Choroid plexus epithelial cell (primary cell): ENCODE measurements at places on chromosomes 5 and 9.

GRCh38 chr5:126455728-126456127 is 32.5 kb downstream of the GRAMD2B start:
- no peak for DNase-seq

GRCh38 chr5:72107901-72108201 is 576 bp downstream of the MAP1B start:
- peak; percentile 37 for DNase-seq

DNA sequence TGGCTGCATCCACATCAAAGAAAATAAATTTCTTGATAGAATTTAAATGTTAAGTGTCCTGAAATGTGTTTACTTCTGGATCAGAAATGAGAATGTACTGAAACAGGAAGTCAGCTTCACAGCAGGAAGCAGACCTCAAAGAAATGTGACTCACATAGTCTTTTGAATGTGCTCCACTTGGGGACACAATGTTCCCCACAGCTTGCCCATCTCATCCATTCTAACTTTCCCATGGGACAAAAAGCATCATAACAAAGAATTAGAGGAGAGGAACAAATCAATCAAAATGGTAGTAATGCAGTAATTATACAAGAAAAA is 85.7 kb downstream of the GRAMD2B start:
- DNase-seq, result peak; percentile 96

- no peak for DNase-seq
Observed at GRCh38 chr5:73565969-73566547, 515 bp downstream of the UTP15 start.

DNA sequence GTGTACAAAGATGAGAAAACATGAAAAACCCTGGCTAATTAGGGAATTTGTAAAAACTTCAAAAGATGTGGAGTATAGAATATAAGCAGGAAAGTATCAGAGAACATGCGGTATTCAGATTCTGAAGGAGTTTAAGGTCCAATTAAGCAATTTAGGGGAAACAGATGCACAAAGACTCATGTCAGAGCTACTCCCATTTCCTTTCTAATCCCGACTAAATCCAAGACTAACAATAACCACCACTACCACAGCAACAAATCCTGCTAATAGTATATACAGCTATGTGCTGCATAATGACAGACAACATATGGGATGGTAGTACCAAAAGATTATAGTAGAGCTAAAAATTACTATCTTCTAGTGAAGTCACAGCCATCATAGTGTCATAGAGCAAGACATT is 102.1 kb downstream of the LURAP1L start:
- DNase-seq, result no peak

DNA sequence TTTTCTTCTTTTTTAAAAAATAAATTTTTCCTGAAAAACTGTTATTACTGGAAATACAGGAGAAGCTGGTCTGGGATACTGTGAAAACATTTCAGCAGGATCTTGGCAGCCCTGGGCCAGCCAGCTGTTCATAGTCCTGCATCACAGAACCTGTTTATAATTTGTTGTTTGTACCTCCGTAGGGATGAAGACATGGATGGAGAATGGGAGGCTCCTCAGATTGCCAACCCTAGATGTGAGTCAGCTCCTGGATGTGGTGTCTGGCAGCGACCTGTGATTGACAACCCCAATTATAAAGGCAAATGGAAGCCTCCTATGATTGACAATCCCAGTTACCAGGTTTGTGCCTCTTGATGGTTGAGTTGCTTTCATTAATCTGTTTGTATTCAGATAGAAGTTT is 12.4 kb upstream of the MAML1 start:
- no peak for DNase-seq

DNA sequence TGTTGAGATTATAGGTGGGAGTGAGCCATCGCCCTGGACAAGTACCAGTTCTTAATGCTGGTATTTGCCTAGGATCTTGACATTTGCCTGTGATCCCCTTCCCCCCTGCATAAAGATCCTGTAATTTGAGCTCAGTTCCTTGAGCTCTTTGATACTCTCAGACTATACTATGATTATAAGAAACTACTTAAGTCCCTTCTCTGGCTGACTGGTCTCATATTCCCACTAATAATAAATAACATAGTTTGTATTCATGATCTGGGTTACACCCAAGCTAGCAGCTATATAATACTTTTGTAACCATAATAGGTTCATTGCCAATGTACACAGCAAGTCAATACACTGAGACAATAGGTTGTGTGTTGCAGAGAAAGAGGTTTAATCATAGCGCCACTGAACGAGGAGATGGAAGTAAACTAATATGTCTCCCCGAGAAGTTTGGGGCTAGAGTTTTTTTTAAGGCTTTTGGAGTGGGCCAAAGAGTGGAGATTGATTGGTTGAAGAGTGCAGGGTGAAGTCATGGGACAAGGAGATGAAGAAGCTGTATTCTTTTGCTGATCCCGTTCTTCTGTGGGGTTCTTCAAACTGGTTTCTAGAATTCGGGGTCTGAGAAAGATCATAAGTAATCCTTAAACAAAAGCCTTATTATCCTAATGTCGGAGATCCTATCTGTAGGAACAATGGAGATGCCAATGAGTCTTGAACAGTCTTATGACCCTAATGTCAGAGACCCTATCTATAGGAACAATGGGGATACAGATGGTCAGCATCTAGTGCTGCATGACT is 20.7 kb upstream of the SHOC1 start:
- no peak for DNase-seq

DNA sequence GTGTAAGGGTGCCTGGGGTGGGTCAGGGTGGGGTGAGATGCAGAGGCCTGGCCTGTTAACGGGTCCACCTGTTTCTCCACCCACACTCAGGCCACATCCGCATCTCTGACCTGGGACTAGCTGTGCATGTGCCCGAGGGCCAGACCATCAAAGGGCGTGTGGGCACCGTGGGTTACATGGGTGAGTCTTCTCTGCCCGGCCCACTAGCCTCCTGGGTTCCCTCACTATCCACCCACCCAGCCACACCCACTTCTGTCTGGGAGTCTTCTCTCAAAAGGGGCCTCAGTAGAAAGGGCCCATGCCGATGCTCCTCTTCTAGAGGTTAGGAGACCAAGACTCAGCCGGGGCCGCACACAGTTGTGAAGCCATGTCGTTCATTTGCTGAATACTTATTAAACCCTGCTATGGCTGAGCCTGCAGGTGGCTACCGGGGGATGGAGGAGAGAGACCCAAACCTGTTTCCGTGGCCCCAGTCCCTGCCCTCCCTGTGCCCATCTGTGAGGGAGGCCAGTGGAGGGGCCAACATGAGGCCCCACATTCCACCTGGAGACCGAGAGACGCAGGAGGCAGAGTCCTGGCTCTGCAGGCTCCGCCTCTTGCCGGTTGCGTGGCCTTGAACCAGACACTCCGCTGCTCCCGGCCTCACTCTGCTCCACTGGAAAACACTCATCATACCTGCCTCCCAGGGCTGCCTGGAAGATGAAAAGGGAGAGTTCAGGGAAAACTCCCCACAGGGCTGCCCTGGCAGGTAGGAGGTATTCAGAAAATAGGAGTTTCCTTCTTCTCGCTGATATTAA is 8.7 kb downstream of the GRK6 start:
- no peak for DNase-seq

- DNase-seq, result no peak
Observed at GRCh38 chr9:23590276-23591000, 235.6 kb downstream of the ELAVL2 start.

DNA sequence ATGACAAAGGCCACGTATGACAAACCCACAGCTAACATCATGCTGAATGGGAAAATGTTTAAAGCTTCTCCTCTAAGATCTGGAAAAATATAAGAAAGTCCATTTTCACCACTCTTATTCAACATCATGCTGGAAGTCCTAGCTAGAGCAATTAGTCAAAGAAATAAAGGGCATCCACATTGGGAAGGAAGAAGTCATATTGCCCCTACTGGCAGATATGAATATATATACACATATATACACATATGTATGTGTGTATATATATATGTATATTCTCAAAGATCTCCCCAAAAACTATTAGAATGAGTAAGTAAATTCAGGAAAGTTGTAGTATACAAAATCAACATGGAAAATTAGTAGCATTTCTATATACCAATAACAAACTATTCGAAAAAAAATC is 17.1 kb downstream of the APBA1 start:
- no peak for DNase-seq

GRCh38 chr5:142754031-142754430 is 16.1 kb upstream of the ARHGAP26 start:
- DNase-seq, result no peak

- no peak for DNase-seq
Observed at GRCh38 chr5:139798883-139799282, 3.3 kb downstream of the PSD2 start.

DNA sequence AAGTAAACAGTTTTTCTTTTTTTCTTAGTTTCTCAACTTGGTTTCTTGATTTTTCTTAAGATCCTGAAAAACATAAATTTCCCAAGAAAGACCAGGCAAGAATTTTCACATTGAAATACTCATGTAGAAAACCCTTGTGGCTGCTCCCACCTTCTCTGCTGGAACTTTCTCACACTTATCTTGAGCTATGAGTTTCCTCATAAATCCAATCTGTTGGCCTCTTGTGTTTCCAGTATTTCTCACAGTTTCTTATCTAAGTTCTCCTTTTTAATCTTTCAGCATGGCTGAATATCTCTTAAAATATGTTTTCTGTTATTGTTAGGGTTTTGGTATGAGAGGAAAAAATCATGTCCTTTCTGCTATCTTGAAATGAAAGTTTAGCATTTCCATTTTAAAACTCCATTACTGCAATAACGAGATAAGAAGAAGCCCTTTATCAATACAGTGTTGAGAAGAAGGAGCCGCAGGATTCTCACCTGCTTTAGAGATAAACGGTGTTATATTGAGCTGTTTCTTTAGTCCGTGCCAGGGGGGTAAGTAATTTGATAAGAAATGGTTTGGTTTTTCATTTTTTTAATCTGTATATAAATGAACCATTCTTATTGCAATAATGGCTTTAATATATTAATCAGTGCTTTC is 89.3 kb downstream of the ALDH1A1 start:
- no peak for DNase-seq

GRCh38 chr5:137340881-137341280 is 158.2 kb downstream of the SPOCK1 start:
- DNase-seq, result no peak

DNA sequence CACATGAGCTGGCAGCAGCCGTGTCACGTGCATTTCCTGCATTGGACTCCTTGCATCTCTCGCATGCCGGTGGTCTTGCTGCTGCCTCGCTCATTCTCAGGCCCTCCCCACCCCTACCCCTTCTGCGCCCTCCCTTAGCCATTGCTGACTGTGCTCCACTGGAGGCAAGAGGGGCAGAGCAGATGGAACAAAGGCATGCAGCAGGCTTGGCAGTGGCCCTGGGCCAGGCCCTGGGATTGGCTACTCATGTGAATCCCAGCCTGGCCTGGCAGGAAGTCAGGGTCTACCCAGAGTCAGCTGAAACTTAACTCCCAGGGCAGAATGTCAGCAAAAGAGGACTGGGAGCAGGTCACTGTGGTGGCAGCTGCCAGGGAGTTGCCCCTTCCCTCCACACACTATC is 62.3 kb downstream of the TSTD2 start:
- no peak for DNase-seq

DNA sequence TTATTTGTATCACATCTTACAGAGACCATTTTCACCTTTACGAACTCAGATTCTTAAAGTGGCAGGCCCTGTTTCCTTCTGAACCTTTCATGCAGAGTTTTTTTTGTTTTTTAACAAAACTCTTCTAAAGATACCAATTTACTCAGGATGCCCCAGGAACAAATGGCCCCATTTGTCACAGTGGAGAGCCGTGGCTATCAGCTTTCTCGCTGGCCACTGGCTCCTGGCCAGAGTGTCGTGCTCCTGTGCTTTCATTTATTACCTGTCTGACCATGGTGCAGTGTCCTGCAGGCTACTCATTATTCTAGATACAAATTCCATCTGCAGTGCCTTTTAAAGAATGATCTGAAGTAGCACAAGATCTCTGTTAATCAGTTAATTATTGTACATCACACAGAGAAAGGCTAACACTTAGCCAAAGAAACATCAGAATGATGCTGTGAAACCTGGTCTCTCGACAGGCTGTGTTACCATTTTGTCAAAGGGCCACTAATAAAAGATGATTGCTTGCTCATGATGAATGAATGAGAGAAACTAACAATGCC is 27.8 kb downstream of the ADRA1B start:
- DNase-seq, result no peak

DNA sequence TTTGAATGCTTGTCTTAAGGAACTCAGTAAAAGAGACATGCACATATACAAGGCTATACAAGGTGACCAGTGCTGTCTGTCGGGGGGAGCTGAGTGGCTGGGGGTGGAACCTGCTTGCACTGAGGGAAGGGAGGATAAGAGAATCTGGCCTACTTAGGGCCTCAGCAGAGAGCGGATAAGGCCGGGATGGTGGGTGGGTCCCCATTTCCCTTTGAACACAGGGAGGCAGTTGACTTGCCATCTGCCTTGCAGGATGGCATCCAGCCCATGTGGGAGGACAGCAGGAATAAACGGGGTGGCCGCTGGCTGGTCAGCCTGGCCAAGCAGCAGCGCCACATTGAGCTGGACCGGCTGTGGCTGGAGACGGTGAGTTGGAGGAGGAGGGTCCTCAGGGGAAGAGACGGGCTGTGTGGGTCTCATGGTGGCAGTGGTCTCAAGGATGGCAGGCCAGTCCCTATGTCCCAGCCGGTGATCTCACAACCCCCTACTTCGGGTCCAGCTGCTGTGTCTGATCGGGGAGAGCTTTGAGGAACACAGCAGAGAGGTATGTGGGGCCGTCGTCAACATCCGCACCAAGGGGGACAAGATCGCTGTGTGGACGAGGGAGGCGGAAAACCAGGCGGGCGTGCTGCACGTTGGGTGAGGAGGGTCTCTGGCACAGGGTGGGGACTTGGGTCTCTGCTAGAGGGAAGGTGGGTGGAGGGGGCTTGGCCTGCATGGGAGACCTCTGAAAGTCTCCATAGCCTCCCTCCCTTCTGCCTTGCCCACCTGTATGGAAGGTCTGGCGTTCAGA is 2.2 kb upstream of the TSPAN17 start:
- no peak for DNase-seq

- peak; percentile 87 for DNase-seq
Observed at GRCh38 chr9:22136461-22137096, 127.5 kb upstream of the CDKN2B start.

DNA sequence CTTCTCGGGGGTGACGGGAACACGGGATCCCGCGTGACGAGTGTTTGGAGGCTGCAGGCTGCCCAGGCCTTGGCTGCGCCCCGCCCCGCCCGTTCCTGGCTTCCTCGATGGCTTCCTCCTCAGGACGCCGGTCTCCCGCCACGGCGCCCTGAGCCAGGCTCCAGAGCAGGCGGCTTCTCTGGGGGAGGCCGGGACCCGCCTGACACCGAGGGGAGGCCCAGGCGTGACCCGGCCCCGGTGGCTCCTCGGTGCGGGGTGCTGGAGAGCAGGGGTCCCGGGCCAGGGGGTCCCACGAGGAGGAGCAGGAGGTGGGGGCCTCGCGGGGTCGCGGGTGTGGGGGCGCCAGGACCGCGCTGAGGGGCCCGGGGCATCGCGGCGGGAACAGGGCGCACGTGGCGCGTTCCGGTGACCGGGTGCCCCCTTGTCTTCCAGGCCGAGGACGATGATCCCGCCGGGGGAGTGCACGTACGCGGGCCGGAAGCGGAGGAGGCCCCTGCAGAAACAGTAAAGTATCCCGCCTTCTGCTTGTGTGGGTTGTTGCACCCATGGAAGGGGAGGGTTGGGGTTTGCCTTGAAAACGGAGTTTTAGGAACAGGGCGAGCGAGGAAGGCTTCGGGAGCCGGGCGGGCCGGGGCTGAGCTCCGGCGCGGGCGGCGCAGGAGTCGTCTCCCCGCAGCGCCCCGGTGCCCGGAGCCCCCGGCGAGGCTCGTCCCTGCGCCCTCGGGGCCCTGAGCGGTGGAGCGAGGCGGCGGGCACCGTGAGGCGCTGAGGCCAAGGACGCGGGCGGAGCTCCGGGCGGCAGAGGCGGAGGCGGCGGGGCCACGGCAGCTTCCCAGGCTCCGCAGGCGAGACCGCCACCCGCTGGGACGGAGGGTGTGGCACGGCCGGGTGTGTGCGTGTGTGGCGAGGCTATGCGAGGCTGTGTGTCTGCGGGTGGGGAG is 22.2 kb downstream of the AHRR start:
- peak; percentile 75 for DNase-seq
